DMS53 (cell line): ENCODE measurements at places on chromosomes 2 and 18.

DNA sequence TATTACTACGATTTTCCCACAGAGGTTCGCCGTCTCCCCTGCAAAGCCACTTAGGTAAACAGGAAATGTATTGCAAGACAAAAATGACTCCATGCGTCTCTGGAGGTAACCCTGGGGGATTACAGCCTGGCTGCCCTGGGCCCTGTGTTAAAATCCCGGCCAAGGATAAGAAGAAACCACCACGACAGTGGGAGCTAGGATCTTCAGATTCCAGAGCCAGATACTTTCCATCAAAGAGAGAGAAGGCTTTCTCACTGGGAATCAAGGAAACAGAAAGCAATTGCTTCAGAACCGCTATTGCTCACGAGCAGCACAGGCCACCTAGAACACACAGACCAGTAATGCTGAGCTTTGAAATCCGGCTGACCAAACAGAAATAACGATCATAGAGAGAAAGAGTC lies 97.9 kb upstream of the ZNF516 start:
- DNase-seq, result peak; percentile 55

DNA sequence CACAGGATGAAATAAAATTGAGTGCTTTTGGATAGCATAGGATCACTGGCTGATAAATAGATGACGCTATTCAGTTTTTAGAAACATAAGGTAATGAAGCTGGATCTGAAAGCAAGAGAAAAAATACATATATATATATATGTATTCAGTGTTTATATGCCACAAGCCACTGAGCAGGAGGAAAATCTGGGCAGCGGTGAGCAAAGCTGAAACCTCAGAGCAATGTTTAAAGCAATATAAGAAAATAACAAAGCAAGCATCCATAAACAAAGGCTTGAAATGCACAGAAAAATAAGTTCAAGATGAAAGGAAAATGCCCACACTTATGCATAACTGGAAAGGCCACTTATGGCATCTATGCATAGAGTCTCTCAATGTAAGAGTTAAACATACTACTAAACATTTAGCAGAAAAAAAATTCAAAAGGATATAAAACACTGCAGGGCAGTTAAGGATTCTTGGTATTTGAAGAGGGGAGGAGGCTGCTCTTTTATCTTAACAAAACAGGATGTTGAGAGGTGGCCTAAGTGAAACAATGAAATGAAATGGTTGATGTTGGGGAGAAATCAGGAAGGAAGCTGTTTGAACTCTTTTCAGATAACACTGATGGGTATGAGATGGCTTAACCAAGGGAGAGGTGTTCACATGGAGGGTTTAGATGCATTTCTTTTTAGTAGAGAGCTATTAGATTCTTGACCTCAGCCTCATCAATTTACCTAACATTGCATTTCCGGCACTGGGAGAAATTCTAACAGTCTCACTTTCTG lies 129.1 kb downstream of the ARHGAP15 start:
- no peak for DNase-seq

DNA sequence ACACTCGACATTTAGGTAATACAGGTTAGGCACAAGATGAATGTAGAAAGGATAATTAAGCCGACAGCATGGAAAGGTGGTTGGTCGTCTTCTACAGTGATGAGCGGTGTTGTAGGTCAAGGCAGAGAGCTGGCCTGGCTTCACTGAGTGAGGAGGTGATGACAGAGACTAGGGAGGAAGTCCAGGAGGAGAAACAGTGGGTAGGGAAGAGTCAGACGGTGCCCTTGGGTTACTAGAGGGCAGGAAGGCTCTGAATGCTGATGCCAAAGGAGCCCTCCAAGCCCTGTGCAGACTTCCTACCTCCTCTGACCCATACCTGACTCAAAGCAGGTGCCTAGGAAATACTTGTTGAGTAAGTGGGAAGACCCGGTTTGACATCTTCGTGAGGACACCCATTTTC lies 100.8 kb downstream of the ITGB1BP1 start:
- no peak for DNase-seq

DNA sequence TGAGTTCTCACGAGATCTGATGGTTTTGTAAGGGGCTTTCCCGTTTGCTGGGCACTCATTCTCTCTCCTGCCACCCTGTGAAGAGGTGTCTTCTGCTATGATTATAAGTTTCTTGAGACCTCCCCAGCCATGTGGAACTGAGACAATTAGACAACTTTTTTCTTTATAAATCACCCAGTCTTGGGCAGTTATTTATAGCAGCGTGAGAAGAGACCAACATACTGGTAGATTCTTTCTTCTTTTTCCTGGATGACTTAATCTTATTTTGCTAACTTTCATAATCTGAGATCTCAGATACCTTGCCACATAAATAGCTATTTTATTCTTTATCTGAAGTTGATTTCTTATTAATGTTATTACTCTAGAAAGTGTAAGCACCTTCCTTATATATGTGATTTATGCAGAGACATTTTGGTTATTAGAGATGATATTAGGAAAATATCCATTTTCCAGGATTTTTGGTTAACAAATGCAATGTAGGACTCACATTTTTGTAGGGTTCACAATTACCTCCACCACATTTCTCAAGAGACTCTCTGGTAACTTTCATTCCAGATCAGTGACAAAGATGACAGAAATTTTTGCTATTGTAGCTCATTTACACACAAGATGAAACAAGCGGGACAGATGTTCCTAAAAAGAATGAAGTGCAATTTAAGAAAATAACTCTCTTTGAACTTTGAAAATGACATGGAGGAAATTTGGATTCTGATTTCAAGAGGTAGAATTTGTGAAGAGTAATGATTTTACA lies 97.9 kb upstream of the RND3 start:
- DNase-seq, result no peak

DNA sequence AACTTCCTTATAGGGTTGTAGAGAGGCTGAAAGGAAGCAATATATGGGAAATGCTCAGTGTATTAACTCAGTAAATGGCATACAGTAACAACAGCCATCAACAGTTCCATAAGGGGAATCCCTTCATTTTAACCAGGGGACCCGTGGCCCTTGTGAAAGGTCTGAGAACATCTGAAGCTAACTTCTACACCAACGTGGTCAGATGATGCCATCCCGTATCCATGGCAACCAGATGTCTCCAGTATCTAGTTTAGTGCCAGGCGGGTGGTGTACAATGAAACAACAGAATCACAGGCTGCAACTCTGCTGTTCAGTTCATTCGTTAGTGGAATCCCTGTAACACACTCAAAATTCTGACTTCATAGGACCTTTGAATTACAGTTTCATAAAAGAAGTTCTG lies 162.3 kb downstream of the TGIF1 start:
- peak; percentile 62 for DNase-seq

DNA sequence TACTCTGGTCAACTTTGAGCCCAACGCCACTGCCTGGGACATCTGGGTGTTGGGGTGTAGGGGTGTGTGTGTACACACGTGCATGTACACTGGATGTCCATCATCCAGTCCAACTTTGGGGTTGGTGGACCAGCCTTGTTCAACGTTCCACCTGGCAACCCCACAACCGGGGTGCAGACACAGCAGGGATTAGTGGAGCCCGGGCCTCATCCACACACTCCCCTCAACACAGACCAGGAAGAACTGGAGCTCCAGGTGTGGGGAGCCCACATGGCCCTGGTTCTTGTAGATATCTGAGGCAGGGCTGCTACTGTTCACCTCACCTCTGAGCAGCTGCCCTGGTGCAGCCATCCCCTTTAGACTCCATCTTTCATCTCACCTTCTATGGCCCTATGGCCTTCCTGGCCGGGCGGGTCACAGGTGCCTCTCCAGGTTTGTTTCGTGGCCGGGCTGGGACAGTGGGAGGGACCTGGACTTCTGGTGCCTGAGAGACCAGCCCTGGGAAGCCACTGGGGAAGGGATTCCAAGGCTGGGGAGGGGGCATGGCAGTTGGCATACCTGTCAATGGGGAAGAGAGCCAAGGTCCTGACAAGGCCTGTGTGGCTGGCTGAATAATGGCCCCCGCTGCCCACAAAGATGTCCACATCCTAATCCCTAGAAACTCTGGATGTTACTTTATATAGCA lies 7.5 kb downstream of the NEU2 start:
- no peak for DNase-seq

DNA sequence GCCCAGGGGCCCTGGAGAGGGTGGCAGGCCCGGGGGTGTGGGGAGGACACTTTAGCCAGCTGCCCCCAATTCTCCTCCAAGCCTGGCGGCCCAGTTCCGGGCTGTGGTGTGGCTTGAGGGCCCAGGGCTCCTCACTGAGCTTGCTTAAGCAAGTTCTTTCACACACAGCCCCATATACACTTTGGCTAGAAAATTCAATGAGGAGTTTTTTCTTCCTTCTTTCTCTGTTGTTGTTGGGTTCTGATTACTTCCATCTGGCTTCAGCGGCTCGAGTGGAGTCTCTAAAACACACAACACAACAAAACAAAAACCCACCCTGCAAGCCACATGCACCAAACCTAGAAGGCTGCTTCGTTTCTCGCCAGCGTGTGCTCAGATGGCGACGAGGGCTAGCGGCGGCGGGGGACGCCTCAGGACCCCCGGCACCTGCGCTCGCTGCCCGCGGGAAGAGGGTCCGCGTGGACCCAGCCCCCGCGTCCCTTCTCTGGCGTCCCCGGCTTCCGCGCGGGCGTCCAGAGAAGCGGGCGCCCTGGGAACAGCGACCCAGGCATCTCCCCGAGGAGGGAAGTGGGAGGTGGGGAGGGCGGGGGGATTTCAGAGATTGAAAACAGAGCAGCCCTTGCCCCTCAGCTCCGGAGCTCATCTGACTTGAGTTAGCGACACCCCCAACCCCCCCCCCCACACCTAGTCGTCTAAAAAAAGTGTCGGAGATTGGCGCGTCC lies 577 bp upstream of the GLI2 start:
- DNase-seq, result peak; percentile 34

DNA sequence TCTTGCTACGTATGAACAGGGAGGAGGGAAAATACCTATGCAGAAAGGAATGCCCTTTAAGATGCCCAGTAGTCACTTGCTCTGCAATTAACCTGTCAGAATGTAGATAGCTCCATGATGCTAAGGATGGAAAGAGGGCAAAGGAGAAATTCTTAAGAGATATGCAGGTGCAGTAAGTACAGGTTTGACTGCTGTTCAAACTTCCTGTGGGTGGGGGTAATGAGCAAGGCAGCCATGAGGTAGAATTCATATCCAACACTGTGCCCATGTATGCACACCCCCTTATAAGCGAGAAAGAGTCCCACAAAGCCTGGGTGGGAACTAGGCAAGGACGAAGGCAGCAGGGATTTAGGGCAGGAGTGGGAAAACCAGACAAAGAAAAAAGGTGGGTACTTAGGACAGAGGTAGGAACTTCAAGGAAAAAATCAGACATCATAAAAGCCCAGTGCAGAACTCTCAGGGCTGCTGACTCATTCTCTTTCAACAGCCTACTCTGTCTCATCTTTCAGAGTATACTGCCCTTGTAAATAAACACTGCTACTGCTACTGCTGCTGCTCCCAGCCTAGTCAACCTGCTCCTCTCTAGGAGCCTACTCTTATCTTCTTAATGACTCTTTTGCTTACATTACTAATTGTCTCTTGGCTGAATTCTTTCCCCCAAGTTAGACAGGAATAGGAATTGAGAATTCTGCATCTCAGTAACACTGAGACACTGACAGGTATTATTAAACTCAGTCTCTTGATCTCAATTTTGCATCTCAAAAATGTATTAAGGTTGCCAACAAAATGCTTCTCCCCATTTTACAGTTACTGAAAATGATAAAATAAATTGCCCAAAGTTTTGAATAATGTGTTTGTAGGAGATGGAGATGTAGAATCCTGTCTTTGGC lies 189.0 kb downstream of the PTH2R start:
- DNase-seq, result peak; percentile 94

GRCh38 chr2:22406625-22407024 lies 978.4 kb upstream of the KLHL29 start:
- DNase-seq, result no peak
